ENCODE measurements at places on chromosomes 4 and X.

DNA sequence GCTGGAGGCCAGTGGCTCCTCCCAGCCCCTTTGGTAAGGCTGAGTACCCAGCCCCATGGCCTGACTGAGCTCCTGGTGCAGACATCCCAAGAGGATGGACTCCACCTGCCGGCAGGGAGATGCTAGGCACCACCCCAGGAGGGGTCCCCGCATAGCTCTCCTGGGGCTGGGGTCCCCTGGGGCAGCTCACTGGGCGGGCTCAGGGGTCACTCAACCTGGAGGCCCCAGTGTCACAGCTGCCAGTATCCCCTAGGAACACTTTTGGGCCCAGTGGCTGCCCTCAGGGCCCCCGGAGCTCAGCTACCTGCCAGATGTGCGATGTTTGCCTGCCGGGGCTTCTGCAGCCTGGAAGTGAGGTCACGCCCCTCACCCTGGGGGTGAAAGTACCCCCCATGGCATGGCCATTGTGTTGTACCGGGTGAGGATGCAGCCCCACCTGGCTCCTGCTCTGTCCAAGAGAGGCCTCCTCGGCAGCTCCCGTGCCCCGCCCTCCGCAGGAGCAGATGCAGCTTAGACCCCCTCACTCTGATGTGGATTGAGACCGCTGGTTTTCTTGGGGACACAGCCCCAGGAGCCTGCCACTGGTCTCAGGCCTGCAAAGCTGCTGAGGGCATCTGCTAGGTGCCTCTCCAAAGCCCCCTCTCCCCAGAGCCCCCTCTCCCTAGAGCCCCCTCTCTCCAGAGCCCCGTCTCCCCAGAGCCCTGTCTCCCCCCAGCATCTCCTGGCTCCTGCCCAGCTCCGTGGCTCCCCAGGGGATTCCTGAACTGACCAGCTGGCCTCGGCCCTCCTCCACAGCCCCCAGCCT lies 6.7 kb upstream of the HGFAC start:
- no peak for DNase-seq

- no peak for DNase-seq
Measured at GRCh38 chr4:70874268-70875156, 27.7 kb upstream of the MOB1B start.

GRCh38 chrX:123698979-123699520 lies 33.8 kb downstream of the THOC2 start:
- DNase-seq, result no peak

DNA sequence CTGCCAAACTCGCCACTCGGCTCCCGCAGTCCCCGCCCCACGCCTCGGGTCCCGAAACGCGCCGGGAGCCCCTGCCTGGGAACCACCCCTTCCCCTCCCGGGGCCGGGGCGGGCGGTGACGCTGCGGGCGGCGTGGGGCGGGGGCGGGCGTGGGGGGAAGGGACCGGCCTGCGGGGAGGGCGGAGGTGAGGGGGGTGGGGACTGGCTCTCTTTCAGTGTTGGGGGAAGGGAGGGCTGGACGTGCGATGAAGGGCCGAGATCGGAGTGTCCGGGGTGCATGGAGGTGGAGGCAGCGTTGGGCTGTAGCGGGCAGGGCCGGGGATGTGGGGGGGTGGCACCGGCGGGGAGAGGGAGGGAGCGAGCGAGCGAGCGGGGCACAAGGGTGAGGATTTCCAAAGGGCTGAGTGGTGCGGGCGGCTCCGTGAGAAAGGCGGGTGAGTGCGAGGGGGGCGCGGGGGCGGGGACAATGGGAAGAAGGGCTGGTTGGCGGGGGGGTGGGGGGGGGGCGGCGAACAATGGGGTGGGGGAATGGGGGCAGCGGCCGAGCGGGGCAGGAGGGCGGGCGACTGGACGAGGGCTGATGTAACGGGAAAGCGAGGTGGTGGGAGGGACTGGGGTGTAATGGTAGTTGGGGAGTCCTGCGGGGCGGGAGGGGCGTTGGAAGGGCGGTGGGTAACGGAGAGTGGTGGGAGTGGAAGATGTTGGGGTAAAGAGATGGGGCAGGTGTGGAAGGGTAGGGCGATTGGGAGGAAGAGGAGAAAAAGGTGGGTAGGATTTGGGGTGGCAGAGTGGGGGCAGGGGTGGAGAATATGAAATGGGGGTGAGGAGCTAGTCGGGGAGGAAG lies 578 bp downstream of the DCUN1D4 start:
- no peak for DNase-seq

DNA sequence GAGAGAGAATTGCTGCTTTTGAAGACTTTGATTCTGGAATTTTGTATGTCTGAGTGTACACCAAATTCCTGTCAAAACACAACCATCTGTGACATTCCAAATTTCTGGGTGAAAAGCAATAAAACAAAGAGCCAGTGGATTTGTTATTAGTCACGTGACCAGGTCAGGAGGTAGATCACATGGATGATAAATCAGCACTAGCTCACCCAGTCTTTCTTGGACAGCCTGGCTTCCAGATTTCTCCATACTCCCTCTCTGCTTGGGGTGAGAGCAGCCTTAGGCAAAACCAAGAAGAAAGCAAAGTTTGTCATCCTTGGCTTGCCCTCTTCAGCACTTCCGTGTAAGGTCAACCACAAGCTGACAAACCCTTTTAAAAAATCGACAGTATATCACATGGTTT lies 194.2 kb downstream of the CLCN4 start:
- DNase-seq, result no peak

DNA sequence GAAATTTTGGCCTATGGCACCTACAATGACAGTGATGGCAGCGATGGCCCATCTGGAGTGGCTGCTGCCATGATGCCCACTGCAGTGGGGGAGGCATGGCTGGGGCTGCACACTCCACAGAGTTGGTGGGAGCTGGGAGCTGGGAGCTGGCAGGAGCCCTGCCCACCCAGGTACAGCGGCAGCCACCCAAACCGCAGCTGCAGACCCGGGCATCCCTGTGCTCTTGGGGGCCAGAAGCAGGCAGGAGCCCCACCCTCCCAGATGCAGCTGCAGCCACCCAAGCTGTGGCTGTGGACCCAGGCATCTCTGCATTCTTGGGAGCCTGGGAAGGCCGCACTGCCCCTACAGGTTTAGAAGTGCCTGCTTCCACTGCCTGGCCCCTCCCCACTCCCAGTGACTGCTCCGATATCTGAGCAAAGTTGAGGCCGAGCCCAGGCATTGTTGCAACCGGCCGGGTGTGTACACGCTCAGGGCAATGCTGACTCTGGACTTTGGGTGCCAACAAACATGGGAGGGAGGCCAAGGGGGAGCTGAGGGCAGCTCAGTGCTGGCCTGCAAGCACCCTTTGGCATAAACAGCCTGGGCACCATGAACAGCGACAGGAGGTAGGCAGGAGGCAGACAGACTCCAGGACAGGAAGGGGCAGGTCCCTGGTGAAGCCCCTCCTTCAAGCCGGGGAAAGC lies 82.8 kb downstream of the PPP4R3C start:
- DNase-seq, result no peak

DNA sequence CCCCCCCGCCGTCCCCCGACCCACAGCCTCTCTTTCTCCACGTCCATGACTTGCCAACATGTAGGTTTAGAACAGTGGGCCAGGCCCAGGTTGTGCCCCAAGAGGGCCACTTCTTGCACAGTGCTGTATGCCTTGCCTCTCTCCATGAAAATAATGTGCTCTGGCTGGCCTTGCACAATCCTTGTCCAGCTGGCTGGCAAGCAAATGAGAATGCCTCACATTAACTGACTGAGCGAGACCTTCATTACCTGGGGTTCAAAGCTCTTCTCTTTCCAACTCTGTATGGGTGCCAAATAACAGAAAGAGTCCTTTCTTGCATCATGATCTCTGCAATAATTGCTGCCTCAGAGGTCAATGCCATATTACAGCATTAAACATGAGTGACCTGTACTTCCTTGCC lies 416.6 kb downstream of the FGF13 start:
- no peak for DNase-seq

GRCh38 chr4:92246384-92246783 lies 57.4 kb upstream of the GRID2 start:
- DNase-seq, result no peak

DNA sequence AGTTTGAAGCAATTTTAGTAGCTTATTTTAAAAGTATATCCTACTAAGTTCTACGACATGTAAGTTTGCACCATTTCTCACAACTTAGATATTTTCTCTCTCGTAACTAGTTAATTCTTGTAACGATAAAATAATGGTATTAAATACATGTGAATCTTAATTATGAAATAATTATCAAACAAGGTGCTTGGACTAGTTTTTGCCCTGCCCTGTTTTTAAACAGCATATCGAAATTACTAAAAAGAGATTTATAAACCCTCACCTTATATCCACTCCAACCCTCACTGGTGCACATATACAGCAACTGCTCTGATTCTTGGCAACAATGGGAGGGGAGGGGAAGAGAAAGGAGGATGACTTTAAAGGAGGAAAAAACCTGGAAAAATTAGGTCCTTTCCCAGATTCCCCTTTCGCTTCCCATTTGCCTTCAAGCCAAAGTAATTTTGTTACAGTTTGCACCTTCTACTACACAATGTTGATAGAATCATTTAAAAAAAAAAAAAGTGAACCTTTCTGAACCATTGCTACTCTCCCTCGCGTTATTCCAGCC lies 820 bp upstream of the MAB21L2 start:
- no peak for DNase-seq

- DNase-seq, result no peak
Measured at GRCh38 chr4:65021737-65022136, 612.5 kb upstream of the TECRL start.

DNA sequence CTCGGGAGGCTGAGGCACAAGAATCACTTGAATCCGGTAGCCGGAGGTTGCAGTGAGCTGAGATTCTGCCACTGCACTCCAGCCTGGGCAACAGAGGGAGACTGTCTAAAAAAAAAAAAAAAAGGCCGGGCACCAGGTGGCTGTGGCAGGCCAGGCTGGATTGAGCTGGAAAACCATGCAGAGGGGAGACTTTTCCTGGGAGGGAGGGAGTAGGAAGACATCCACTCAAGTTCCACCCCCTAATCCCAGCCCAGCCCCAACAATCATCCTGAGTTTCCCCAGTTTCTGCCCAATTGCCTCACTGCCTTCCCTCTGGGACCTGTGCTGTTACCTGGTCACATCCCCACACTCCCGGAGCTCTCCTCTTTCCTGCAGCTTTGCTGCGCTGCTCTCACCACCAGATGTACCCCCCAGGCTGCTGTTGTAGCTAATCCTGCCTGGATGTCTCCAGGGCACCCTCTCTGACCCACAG lies 9.0 kb upstream of the TSPYL2 start:
- DNase-seq, result no peak

DNA sequence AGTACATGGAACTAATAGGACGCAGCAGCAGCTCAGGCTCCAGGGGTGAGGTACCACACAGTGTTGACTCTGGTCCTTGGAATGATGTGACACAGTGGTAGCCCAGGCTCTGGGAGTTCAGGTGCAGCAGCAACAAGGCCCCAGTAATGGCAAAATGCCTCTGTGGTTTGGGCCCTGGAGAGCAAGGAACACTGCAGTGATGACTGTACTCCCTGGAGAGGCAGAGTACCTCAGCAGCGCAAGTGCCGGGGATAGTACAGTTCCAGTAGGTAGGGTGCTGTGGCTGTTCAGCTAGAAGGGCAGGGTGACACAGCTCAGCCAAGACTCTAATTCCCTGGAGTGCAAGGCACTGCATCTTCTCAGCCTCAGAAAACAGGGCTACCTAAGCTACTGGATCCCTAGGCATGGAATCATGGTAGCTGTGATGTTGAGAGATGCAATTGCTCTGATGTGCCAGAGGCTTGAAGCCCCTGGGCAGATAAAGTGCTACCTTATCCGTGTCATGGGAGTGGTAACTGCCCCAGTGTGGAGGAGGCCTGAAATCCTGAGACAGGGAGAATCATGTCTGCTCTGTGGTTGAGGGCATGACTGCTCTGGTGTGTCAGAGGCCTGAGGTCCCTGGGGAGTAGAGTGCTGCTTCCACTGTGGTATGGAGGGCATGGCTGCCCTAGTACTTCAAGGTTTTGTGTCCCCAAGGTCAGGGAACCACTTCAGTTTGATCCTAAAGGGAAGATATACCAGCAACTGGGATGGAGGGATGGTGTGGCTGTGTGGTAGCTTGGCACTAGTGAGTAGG lies 55.2 kb downstream of the AREG start:
- DNase-seq, result no peak

DNA sequence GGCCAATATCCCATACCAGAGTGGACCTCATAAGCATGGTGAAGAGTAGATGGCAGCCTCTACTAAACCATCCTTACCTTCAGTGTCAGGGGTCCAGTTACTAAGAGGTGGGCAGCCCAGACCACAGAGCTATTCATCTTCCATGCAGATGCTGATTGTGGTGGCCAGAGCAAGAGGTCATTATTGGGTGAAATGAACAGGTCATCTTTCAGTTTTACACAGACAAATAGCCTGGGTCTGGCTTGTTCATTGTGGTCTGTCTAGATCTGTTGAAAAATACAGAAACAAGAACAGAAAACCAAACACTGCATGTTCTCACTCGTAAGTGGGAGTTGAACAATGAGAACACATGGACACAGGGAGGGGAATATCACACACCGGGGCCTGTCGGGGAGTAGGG lies 71.3 kb downstream of the PAK3 start:
- no peak for DNase-seq

DNA sequence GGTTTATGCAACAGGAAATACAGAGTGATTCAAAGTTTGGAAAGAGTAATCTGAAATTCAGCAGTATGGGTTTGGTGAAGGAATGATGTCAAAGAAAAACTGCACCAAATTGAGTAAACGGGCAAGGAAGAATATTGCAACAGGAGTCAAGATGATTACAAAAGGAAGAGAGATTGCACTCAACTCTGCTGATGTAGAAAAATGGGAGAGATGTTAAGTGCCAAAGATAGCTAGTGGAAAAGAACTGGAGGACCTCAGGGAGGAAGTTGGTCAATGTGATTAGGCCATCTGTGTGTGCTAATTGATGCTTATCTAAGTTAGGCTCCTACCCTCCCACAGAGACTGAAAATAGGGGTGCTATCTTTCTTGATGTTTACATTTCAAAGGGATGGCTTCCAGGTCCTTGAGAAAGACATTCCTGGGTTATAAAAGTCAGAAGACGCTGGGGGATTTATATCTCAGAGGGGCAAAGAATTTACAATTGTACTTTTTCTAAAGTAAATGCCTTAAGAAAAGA lies 167.4 kb upstream of the FAM47A start:
- DNase-seq, result no peak

- DNase-seq, result no peak
Measured at GRCh38 chr4:185018834-185019455, 655 bp downstream of the HELT start.

- peak; percentile 1 for DNase-seq
Measured at GRCh38 chrX:46125111-46125510, 420.1 kb downstream of the ZNF674 start.

- DNase-seq, result no peak
Measured at GRCh38 chr4:144902614-144903013, 195.4 kb downstream of the ANAPC10 start.

GRCh38 chr4:24210332-24210902 lies 320.6 kb upstream of the PPARGC1A start:
- DNase-seq, result no peak
